ENCODE measurements at places on chromosomes 4 and X. TPM values are rescaled to one million over a fixed set of nuclear protein-coding genes. Genes with fewer than 3 reads are reported as not detected.

TMEM35A gene
- 0.21 TPM for total RNA-seq

STIM2 gene
- 37.3 TPM for total RNA-seq

SRPX2 gene
- 15.2 TPM for total RNA-seq

TKTL1 gene
- total RNA-seq: not detected

SLC2A9 gene
- 7.6 TPM for total RNA-seq

CD40LG gene
- total RNA-seq: not detected

RASL11B gene
- total RNA-seq: 1.9 TPM

SMIM14 gene
- 20.8 TPM for total RNA-seq

ADAM29 gene
- total RNA-seq: not detected

TLR8 gene
- not detected for total RNA-seq

GPC3 gene
- total RNA-seq: 10.6 TPM

RPL9 gene
- total RNA-seq: 1,970 TPM

WDR17 gene
- 0.65 TPM for total RNA-seq

RASSF6 gene
- total RNA-seq: 6.0 TPM

RBMX2 gene
- total RNA-seq: 22.5 TPM

KLF8 gene
- 181 TPM for total RNA-seq

PPEF1 gene
- total RNA-seq: 2.3 TPM

SGMS2 gene
- total RNA-seq: 88.8 TPM

PARM1 gene
- total RNA-seq: 27.4 TPM

MAGEA1 gene
- not detected for total RNA-seq

TMEM255A gene
- total RNA-seq: 1.7 TPM

UNC5C gene
- 1.2 TPM for total RNA-seq

FHIP1A gene
- total RNA-seq: 105 TPM

PRRG3 gene
- total RNA-seq: 0.36 TPM

CPZ gene
- 2.5 TPM for total RNA-seq

HAND2 gene
- 3.1 TPM for total RNA-seq

ATP8A1 gene
- total RNA-seq: 16.5 TPM

SOD3 gene
- 55.8 TPM for total RNA-seq

RAB9B gene
- 0.34 TPM for total RNA-seq

MTNR1A gene
- not detected for total RNA-seq

GATA1 gene
- not detected for total RNA-seq

NCAPG gene
- total RNA-seq: 1.6 TPM
